Frontal cortex (tissue), 4 donors: ENCODE measurements at places on chromosomes 12 and 14.

GRCh38 chr14:58732387-58732786 lies 94.6 kb downstream of the DACT1 start:
- DNase-seq: no peak

GRCh38 chr12:26123482-26123980 lies 1.3 kb downstream of the BHLHE41 start:
- no peak for DNase-seq

- DNase-seq: no peak
Observed at GRCh38 chr14:70635971-70636595, 5.6 kb upstream of the TTC9 start.

DNA sequence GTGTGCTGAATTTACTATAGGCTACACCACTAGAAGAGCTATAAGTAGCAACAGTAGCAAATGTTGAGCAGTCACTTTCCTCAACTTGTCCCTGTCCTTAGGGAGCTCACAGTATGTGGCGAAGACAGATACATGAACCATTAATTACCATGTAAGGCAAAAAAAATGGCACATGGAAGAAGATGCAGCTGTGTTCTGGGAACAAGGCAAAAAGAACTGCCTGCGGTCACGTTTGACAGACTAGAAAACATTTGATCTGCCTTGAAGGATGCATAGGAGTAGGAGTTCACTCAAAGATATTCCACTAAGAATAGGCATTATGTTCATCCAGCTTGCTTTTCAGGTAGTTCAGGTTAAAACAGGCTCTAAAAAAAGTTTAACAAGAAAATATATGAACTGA lies 46.5 kb upstream of the IFNG-AS1 start:
- no peak for DNase-seq

- DNase-seq: no peak
Observed at GRCh38 chr12:92147491-92147890, 1.8 kb upstream of the BTG1 start.
